ENCODE measurements at places on chromosomes 3 and 15. TPM values are rescaled to one million over a fixed set of nuclear protein-coding genes. Genes with fewer than 3 reads are reported as not detected.
A peak's percentile ranks its signal among the peaks of the same experiment; 100 is the strongest.

DNA sequence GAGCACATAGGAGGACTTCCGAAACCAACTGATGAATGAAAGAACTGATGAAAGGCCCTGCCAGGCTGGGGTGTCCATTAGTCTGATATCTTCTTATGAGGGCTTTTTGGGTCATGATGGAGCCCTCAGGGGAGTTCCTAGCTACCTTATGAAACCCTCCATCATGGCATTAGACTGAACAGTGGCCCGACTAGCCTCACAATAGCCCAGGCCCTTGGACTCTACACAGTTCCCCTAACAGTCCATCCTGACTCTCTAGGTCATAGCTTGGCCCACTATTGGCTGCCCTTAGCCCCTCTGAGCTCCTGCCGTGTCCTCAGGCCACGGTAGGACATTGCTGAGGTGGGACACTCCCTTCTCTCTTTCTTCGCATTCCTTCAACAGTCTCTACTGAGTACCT is 365.9 kb downstream of the CACNA2D3 start:
- DNase-seq: no peak

KLHL40 gene
- total RNA-seq: 0.62 TPM

PLCH1 gene
- total RNA-seq: 23.2 TPM

MME gene
- total RNA-seq: 5.5 TPM

DNA sequence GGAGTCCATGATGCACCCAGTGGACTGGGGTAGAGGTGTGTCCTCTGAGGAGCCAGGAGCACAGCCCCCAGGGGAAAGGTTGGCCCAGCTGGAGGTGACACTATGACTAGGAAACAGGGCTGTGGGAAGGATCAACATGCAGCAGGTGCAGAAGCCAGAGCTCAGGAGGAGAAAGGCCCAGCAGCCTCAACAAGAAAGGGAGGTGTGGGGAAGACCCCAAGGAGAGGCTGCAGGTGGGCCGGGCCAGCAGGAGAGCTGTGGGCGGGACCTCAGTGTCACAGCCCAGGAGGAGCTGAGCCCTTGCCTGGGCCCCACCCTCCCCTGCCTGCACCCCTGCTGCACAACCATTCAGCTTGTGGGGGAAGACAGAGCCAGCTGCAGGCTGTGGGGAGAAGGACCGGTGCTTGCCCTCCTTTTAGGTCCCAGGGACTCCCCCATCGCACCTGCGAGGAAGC is 18.4 kb upstream of the KLF13 start:
- DNase-seq: peak; percentile 13
